Panc1 (cell line): ENCODE measurements at places on chromosomes 4 and X.

- no peaks in the 10 kb centered on the region for H3K4me1 ChIP-seq
- DNase-seq: no peak
- H3K27ac ChIP-seq: no peak overlapping the region
- H3K36me3 ChIP-seq: no peaks in the 10 kb centered on the region
- H3K27me3 ChIP-seq: no peaks in the 10 kb centered on the region
Observed at GRCh38 chr4:181807771-181808170, 435.4 kb upstream of the TENM3 start.

GRCh38 chr4:182741054-182741453 is 176.1 kb downstream of the DCTD start:
- H3K4me1 ChIP-seq: no peaks in the 10 kb centered on the region
- no peak overlapping the region for H3K27ac ChIP-seq
- H3K27me3 ChIP-seq: no peaks in the 10 kb centered on the region
- no peak overlapping the region for H3K4me3 ChIP-seq

- no peak overlapping the region for H3K27ac ChIP-seq
- H3K4me1 ChIP-seq: no peaks in the 10 kb centered on the region
- no peak overlapping the region for H3K4me3 ChIP-seq
- no peaks in the 10 kb centered on the region for H3K36me3 ChIP-seq
- no peaks in the 10 kb centered on the region for H3K27me3 ChIP-seq
Observed at GRCh38 chr4:96317891-96318290, 478.0 kb downstream of the PDHA2 start.

GRCh38 chr4:132071815-132072214 is 1077.3 kb upstream of the PCDH10 start:
- H3K36me3 ChIP-seq: no peaks in the 10 kb centered on the region
- H3K27ac ChIP-seq: no peak overlapping the region
- no peak overlapping the region for H3K4me3 ChIP-seq
- DNase-seq: no peak
- H3K27me3 ChIP-seq: no peaks in the 10 kb centered on the region

DNA sequence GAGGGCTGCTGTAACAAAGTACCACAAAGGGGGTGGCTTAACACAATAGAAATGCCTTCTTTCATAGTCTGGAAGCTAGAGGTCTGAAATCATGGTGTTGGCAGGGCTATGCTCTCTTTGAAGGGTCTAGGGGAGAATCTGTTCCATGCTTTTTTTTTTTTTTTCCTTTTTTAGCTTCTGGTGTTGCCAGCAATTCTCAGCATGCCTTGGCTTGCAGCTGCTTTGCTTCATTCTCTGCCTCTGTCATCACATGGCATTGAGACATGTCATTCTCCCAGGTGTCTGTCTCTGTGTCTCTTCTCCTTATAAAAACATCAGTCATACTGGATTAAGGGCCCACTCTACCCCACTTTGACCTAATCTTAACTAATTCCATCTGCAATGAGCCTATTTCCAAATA is 78.6 kb upstream of the BOD1L1 start:
- no peak overlapping the region for H3K4me3 ChIP-seq
- no peak for DNase-seq
- H3K27me3 ChIP-seq: no peaks in the 10 kb centered on the region
- H3K4me1 ChIP-seq: no peaks in the 10 kb centered on the region

DNA sequence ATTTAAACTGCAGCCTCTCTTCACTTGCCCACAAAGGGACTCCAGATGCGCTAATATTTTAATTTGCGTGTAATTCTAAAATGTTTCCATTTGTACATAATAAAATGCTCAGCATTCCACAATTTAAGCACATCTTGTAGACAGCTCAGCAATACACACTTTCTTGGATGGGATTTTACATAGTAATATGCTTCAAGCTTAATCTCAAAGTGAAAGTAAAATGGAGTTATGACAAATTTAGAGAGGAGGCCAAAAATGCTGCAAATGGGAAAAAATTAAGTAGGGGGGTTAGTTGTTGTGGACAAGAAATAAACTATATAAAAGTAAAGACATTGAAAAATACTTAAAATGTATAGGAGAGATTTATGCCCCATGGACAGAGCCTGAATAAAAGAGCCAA is 149.1 kb downstream of the FBXO8 start:
- no peak overlapping the region for H3K27ac ChIP-seq
- H3K36me3 ChIP-seq: no peaks in the 10 kb centered on the region
- no peak overlapping the region for H3K4me3 ChIP-seq
- H3K27me3 ChIP-seq: no peaks in the 10 kb centered on the region

DNA sequence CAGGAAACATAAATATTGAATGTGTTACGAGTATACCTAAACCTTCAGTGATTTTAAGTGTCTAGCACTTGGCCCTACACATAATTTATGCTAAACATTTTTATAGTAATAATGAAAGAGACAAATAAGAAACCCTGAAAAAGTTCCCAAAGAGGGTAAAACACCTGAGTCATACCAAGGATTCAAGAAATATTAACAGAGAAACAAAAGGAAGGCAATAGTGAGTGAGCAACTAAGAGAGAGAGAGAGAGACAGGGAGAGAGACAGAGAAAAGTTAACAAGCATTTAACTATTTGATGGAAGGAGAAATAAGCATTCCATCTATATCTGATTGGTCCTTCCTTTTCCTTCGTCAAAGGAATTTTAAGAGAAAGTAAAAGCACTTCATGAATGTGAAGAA is 743.6 kb upstream of the POU3F4 start:
- no peak for DNase-seq
- no peaks in the 10 kb centered on the region for H3K36me3 ChIP-seq
- no peak overlapping the region for H3K4me3 ChIP-seq
- no peaks in the 10 kb centered on the region for H3K27me3 ChIP-seq

DNA sequence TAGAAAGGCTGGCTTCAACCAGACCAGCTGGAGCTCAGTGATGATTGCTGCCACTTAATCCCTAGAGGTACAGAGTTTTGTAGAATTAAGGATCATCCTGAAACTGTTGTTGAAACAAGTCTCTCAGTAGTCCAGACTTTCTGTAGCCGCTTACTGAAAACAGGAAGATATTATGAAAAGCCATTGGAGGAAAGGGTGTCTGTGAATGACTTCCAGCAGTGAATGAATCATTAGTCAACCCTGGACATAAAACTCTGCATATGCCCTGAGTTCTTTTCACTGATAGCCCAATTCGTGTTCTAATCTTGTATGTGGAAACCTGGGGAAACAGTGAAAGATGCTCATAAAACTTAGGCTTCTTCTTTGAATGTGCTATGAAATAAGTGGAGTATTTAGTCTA is 14.8 kb downstream of the HOPX start:
- no peak overlapping the region for H3K4me3 ChIP-seq
- no peaks in the 10 kb centered on the region for H3K4me1 ChIP-seq

DNA sequence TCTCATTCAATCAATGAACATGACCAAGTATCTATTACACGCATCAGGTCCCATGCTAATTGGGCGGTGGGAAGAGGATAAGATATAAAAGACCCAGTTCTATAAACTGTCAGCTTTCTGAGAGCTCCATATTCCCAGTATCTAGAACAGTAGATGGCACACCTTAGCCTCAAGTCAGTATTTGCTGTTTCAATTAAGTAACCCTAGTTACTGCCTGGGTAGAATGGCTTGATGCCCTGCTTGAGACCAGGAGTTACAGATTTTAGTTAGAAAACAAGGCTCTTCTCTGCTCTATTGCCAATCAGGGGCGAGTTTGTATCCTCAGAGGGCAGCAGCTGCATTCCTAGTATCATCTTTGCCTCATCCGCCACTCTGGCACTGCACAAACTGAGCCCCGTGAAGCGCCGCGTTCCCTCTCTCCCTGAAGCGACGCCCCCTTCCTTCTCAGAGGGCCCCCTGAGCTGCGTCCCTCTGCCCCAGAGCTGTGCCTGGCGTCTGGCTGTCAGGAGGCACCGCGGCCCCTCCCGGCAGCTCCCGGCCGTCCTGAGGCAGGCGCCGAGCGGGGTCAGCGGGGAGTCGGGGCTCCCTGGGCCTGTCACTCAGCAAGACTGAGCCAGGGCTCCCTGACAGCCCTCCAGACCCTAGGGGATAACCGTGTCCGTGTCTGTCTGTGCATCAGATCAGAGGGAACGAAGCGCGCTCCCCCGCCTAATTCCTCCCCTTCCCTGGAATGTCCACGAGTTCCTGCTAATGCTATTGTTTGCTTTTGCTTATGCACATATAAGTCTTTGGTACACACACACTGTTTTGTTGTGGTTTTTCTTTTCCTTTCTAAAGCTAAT is 212.4 kb upstream of the TTC29 start:
- no peak overlapping the region for H3K27ac ChIP-seq
- no peak for DNase-seq
- H3K36me3 ChIP-seq: no peaks in the 10 kb centered on the region
- H3K4me1 ChIP-seq: no peaks in the 10 kb centered on the region

DNA sequence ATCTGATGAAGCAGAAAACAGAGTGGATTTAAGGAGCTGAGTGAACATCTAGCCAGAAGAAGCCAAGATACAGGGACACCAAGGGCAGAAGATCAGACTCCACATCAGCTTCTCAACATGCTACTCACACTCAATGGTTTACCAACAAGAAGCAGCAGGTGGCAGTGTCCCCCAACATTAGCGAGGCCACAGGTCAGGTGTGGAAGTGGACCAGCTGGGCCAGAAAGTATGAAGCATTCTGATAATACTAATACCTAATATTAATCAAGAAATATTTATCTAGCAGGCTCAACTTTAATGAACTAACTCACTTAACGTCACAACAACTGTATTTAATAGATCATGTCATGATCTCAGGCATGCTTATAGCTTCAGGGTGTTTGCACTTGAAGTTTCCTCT is 73.4 kb upstream of the TTC29 start:
- no peaks in the 10 kb centered on the region for H3K4me1 ChIP-seq
- DNase-seq: peak; percentile 17
- H3K4me3 ChIP-seq: no peak overlapping the region
- no peak overlapping the region for H3K27ac ChIP-seq
- no peaks in the 10 kb centered on the region for H3K27me3 ChIP-seq

DNA sequence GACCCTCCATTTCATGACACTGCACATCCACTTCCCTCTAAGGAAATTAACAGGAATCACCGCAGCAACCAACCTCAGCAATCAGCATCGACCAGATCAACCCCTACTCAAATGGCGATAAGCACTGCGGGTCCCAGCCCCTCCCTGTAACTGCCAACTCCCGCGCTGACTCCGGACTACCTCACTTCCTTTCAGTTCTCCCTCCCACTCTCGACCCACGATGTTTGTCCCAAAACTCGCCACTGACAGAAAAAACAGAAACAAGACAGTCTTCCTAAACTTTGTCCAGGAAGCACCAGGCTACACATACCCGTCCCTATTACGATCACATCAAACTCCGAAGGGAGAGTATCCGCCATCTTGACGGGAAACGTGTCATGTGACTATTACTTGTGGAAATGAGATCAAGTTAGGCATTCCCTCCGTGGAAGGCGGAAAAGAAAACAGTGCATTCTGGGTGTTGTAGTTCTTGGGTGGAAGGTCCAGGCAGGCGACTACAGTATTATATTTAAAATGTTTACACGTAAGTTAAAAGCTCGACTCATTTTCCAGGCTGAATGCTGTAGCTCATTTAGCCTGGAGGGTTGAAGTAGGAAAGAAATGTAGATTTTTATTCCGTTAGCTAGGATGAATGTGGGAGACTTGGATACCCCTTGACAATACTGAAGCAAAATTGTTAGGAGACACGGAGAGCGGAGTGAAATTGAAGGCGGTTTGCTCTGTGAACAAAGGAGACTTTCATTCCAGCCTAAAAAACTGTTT is at the start of gene CHM:
Gene CHM, minus strand, starts transcription at position 385 of the 762 bp plus-strand sequence. Its CDS starts 26 bp downstream, at position 359.
- H3K27me3 ChIP-seq: no peaks in the 10 kb centered on the region
- peaks cover 4% of the 10 kb centered on the region for H3K4me1 ChIP-seq
- peak within 1 kb of the TSS; percentile 53 for H3K4me3 ChIP-seq

DNA sequence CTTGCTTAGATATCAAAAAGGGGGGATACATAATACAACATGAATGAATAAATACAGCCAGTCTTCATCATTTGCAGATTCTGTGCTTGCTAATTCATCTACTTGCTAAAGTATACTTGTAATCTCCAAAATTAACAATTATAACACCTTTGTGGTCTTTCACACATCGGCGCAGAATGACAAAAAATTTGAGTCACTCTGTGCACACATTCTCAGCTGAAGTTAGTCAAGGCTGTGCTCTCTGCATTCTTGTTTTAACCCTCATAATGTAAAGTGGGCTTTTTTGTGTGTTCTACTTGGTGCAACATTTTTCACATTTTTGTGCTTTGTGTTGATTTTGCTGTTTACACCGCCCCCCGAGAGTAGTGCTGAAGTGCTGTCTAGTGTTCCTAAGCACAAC is 65.8 kb upstream of the GPRIN3 start:
- H3K4me3 ChIP-seq: no peak overlapping the region
- no peaks in the 10 kb centered on the region for H3K4me1 ChIP-seq
- H3K36me3 ChIP-seq: no peaks in the 10 kb centered on the region
- no peaks in the 10 kb centered on the region for H3K27me3 ChIP-seq
- DNase-seq: no peak

GRCh38 chrX:118350221-118350620 is 4.3 kb downstream of the WDR44 start:
- H3K4me3 ChIP-seq: no peak overlapping the region
- peaks cover 35% of the 10 kb centered on the region for H3K4me1 ChIP-seq
- no peaks in the 10 kb centered on the region for H3K27me3 ChIP-seq
- peak overlapping the region; percentile 34; the same call in 1 of the 2 replicates for H3K27ac ChIP-seq

- no peak for DNase-seq
- no peaks in the 10 kb centered on the region for H3K4me1 ChIP-seq
- no peaks in the 10 kb centered on the region for H3K27me3 ChIP-seq
Observed at GRCh38 chrX:77404419-77404818, 42.8 kb upstream of the FGF16 start.

GRCh38 chrX:56932653-56933339 is 62.5 kb downstream of the SPIN3 start:
- H3K27ac ChIP-seq: no peak overlapping the region
- no peaks in the 10 kb centered on the region for H3K36me3 ChIP-seq
- H3K4me1 ChIP-seq: no peaks in the 10 kb centered on the region
- H3K4me3 ChIP-seq: no peak overlapping the region

- no peak overlapping the region for H3K4me3 ChIP-seq
- no peaks in the 10 kb centered on the region for H3K4me1 ChIP-seq
- no peak overlapping the region for H3K27ac ChIP-seq
- no peaks in the 10 kb centered on the region for H3K36me3 ChIP-seq
- no peaks in the 10 kb centered on the region for H3K27me3 ChIP-seq
- DNase-seq: peak; percentile 4
Observed at GRCh38 chrX:112147206-112147605, 64.6 kb upstream of the TRPC5 start.

DNA sequence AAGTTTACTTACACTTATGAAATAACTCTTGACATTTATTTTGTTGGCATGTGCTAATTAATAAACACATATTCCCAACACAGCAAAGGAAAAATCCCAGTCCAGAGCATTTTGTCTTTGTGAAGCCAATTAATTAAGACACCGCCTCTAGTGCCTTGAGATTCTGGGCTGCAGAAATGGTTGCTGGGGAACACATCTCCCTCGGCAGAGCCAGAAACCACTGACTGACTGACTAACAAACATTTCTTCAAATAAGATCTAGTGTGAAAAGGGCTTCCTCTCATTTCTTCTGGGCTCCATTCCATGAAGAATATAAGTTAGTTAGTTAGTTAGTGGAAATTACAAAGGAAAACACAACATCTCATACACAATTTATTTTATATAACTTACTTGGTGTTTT is 28.4 kb upstream of the NAP1L5 start:
- no peak overlapping the region for H3K27ac ChIP-seq
- no peak for DNase-seq
- no peaks in the 10 kb centered on the region for H3K36me3 ChIP-seq
- no peaks in the 10 kb centered on the region for H3K27me3 ChIP-seq
- no peaks in the 10 kb centered on the region for H3K4me1 ChIP-seq

- H3K4me3 ChIP-seq: no peak overlapping the region
- no peak overlapping the region for H3K27ac ChIP-seq
- no peak for DNase-seq
- H3K27me3 ChIP-seq: no peaks in the 10 kb centered on the region
- H3K36me3 ChIP-seq: no peaks in the 10 kb centered on the region
Observed at GRCh38 chrX:39645178-39645895, 452.4 kb downstream of the BCOR start.
